ENCODE measurements at places on chromosomes 12 and 14.

GRCh38 chr14:29927376-29928116 lies at the start of gene PRKD1:
Gene PRKD1, minus strand, starts transcription at chr14:29927847.
- DNase-seq = peak; percentile 75

DNA sequence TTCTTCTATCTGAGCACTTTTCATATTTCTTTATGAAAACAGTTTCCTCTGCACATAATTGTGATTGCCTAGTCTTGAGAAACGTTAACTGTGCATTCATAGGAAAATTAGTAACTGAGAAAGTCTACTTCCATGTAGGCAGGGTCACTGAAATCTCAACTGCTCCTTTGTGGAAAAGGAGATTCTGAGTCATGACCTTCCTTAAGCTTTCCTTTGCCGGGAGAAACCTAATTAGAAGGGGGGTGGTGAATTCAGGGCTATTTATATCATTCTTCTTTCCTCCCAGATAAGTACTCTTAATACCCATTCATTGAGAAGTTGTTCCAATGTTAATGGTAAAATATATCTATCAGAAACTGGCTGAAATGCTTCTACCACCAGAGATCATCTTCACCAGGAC lies 751.0 kb upstream of the TMEM132C start:
- DNase-seq = no peak

DNA sequence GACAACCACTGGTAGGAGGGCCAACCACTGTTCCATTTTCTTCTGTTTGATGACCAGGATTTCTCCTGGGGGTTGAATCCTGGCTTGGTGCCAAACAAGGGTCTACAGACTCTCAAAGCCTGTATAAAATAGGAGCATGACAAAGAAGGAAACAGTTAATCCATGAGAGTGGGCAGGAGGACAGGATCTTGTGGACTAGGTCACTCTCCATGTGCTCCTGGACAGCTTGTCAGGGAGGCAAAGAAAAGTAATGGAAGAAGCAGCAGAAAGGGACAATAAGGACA lies 243.7 kb downstream of the AKAP6 start:
- DNase-seq = no peak

DNA sequence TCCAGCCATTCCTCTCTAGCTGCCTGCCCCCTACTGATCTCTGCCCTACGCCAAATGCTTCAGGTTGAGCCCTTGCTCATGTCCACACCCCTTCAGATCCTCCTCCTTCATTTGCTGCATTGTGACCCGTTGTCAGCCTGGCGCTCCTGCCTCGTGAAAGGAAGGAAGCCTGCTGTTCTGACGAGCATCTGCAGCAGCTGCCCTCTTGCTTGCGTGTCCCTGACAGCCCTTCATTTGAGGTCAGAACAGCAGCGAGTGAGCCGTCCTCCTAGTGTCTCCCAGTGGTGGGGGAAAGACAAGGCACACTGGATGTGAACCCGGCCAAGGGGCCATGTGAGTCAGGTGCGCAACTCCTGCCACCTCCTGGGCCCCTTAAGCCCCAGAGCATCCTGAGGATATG lies 3.0 kb upstream of the PIANP start:
- DNase-seq = no peak

DNA sequence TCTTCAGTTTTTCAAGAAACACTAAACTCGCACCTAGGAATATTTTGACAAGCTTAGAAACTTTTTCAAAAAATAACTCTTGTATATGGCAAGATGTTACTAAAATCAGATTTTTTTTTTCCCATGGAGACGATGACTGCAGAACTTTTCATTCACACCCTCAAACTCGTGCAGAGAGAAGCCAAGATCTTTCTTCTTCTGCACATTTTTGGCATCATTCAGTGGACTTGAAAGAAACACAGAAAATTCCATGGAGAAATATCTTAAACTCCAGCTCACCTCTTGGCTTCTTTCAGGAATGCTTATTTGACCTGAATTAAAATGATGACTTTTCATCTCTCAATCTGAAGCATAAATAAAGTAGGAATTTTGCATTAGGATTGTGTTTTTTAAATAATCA lies 919.4 kb downstream of the NRXN3 start:
- DNase-seq = no peak

GRCh38 chr12:119804011-119804641 lies 73.0 kb downstream of the CIT start:
- peak; percentile 76 for DNase-seq

DNA sequence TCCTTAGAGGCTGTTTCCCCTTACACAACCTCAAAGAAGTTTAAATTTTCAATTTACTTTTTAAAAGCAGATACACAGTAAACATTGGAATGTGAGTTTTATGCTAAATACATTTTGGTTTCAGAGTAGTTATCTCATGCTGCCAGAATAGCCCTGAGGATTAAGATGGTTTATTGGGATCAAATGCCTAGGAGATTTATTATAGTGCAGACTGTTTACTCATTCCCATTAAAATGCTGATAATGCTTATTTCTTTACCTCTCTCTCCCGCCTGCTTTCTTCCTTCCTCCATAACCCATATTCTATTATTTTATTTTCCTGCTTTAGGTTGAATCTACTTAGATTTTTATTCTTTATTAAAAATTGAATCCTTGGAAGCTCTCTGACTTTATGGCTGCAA lies 340.2 kb downstream of the DIO2 start:
- DNase-seq = no peak

DNA sequence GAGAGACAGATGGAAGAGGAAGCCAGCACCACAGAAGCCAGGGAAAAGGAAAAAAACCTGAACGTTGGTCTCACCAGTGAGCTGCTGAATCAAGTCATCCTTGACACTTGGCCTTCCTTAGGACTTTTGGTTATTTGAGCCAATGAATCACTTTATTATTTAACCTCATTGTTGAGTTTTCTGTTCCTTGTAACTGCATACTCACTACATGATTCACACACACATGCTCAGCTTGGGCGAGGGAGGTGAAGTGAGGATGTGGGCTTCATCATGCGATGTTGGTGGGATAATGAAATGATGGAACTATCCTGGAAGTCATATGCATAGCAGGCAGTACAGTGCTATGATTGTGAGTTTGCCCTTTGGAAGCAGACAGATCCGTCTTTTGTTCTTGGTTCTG lies 40.6 kb upstream of the RPH3A start:
- no peak for DNase-seq

DNA sequence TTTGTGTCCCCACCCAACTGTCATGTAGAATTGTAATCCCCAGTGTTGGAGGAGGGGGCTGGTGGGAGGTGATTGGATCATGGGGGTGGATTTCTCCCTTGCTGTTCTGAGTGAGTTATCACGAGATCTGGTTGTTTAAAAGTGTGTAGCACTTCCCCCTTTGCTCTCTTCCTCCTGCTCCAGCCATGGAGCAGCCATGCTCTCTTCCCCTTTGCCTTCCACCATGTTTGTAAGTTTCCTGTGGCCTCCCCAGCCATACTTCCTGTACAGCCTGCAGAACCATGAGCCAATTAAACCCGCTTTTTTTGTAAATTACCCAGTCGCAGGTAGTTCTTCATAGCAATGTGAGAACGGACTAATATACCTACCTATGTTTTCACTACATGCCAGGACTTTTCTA lies 2.6 kb upstream of the POC1B start:
- DNase-seq = no peak

GRCh38 chr12:108860443-108860842 lies 3.1 kb upstream of the SSH1 start:
- no peak for DNase-seq

GRCh38 chr14:61444215-61444768 lies 122.9 kb downstream of the PRKCH start:
- no peak for DNase-seq

- no peak for DNase-seq
These were observed 97.7 kb downstream of the PPM1A start for GRCh38 chr14:60346706-60347105.

DNA sequence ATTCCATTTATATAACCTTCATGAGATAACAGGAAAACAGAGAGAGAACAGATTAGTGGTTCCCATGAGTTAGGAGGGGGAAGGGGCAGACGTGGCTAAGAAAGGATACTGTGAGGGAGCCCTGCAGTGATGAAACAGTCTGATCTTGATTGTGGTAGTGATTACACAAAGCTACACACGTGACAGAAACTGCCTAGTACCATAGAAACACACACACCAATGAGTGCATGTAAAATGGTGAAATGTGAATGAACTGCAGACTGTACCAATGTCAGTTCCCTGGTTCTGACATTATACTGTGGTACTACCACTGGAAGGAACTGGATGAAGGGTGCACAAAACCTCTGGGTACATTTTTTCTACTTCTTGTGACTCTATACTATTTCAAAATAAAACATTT lies 36.9 kb downstream of the NRDE2 start:
- DNase-seq = no peak

GRCh38 chr12:55818140-55818728 lies 393 bp downstream of the ORMDL2 start:
- no peak for DNase-seq

DNA sequence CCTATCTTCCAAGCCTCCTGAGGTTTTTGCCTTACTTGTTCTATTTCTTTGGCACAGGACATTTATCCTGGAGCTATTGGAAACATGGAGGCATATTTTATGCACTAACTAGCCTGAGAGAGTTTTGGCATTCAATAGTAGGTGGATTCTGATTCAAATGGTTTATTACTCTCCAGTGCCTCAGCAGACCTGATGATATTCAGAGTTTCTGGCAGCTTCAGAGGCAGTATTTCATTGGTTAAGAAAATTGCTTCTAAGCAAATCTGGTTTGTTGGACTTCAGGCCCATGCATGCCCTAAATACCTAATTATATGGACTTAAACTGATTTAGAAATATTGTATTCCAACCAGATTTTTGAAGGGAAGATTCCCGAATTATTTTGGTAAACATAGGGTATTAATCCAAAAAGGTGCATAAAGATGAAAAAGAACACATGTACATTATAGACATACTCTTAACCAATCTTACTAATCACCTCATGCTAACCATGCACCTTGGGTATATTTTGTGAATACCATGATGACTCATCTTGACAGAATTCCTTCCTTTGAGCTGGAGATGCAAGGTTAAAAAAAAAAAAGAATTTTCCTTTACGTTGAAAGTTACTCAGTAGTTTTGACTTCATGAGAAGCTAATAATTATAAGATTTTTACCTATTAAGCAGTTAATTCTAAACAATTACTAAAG lies 44.3 kb upstream of the KTN1 start:
- DNase-seq = no peak

DNA sequence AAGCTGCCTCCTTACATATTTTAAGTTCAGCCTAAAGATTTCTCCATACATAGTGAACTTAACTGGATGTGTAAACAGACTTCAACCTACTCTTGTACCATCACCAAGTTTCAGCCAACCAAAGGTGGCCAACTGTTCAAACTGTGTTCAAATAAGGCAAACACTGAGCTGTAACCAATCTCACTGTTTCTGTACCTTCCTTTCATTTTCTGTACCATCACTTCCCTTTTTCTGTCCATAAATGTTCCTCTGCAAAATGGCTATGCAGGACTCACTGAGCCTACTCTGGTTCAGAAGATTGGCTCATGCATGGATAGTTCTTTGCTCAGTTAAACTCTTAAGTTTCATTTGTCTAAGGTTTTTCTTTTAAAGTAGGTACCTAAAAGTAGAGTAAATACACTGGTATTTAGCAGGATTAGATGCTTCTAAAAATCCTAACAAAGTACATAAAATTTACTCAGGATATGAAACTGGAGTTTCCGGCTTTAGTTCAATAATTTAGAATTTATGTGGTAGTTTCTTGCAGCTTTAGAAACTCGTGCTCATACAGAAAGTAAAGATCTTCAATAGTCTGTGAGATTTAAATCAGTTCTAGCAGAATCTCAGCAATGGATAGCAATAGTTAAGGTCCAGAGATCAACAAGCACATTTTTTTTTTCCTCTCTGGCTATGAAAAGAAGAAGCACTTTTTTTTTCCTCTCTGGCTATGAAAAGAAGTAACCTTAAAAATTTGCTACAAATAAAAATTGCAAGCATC lies 282.0 kb upstream of the PPFIA2 start:
- no peak for DNase-seq

DNA sequence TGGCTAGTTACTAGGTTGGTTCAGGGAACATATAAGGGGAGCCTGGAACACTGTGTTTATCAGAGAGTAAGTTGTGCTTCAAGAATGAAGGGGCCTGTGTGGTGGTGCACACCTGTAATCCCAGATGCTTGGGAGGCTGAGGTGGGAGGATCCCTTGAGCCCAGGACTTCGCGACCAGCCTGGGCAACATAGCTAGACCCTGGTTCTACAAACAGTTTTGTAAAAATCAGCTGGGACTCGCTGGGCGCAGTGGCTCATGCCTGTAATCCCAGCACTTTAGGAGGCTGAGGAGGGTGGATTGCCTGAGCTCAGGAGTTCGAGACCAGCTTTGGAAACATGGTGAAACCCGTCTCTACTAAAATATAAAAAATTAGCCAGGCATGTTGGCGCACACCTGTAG lies 42.1 kb upstream of the GPR132 start:
- DNase-seq = no peak

DNA sequence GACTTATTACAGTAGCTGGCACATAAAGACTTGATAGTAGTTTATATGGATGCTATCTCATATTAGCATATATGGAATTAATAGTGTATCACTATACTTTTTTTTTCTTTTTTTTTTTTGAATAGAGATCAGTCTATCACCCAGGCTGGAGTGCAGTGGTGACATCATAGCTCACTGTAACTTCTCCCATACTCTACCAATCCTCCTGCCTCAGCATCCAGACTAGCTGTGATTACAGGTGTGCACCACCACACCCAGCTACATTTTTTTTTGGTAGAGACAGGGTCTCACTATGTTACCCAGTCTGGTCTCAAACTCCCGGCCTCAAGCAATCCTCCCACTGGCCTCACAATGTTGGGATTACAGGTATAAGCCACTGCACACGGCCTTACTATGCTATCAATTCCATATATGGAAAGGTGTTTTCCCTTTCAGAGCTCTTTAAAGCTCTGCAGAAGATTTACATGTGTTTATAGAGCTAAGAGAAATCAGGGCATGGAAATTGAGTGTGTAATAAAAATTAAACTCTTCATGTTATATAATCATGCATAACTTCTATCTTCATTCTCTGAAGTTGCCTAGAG lies 1.8 kb upstream of the TBK1 start:
- no peak for DNase-seq

GRCh38 chr12:119740830-119741229 lies 72.9 kb downstream of the PRKAB1 start:
- DNase-seq = no peak

DNA sequence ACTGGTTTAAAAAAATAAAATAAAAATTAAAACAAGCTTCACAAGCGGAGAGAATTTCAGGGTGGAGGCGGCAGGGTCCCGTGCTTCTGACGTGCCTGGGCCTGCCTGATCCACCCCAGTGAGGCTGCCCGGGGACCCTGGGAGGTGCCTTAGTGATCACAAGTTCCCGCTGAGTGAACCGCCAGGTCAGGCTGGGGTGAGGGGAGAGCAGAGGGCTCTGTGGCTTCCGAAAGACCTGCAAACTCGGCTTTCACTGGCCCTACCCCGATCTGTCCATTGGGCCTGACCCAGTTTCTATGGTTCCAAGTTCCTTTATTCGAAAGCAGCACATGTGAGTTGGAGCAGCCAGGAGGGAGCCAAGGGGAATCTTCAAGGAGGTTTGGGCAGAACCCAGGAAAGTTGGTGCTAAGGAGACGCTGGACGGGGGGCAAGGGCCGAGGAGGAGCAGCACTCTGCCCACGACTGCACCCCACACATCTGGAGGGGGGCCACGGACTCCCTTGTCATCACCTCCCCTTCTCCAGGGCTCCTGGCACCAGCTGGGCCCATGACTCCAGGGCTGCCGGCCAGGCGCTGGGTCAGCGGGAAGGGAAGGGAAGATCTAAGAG lies 12.9 kb downstream of the MMP14 start:
- DNase-seq = no peak

GRCh38 chr12:113577464-113578129 lies 105.9 kb upstream of the LHX5 start:
- DNase-seq = no peak

GRCh38 chr12:62693376-62694050 lies 226.9 kb downstream of the MON2 start:
- no peak for DNase-seq
